ENCODE measurements at places on chromosomes 13 and 19. TPM values are rescaled to one million over a fixed set of nuclear protein-coding genes. Genes with fewer than 3 reads are reported as not detected.

CCDC8 gene
- 3.8 TPM for total RNA-seq

CPB2 gene
- total RNA-seq = not detected

DACT3 gene
- total RNA-seq = 0.48 TPM

RASAL3 gene
- 6.9 TPM for total RNA-seq

LAIR1 gene
- 43.2 TPM for total RNA-seq

ZSCAN5A gene
- 10.3 TPM for total RNA-seq

RPS28 gene
- total RNA-seq = 495 TPM

RAB3A gene
- total RNA-seq = 0.63 TPM

NKPD1 gene
- not detected for total RNA-seq

SIGLEC5 gene
- total RNA-seq = not detected

FLT1 gene
- total RNA-seq = 39.2 TPM

TEKTIP1 gene
- not detected for total RNA-seq

POU2F2 gene
- 1.0 TPM for total RNA-seq

PRMT1 gene
- total RNA-seq = 163 TPM

SEMA6B gene
- 39.3 TPM for total RNA-seq

OR7G1 gene
- not detected for total RNA-seq

ZNF844 gene
- 13.4 TPM for total RNA-seq

PROSER3 gene
- 5.5 TPM for total RNA-seq

PODNL1 gene
- not detected for total RNA-seq

CDC16 gene
- total RNA-seq = 45.7 TPM

CGB3 gene
- not detected for total RNA-seq

LATS2 gene
- 27.6 TPM for total RNA-seq

PCP2 gene
- not detected for total RNA-seq

NKG7 gene
- total RNA-seq = 4.0 TPM
